ENCODE measurements at places on chromosomes 3 and 15. TPM values are rescaled to one million over a fixed set of nuclear protein-coding genes. Genes with fewer than 3 reads are reported as not detected.
A peak's percentile ranks its signal among the peaks of the same experiment; 100 is the strongest.

- no peak for DNase-seq
Observed at GRCh38 chr15:23439513-23439912, 7.5 kb downstream of the GOLGA6L2 start.

The CFAP20DC gene
- not detected for total RNA-seq

DNA sequence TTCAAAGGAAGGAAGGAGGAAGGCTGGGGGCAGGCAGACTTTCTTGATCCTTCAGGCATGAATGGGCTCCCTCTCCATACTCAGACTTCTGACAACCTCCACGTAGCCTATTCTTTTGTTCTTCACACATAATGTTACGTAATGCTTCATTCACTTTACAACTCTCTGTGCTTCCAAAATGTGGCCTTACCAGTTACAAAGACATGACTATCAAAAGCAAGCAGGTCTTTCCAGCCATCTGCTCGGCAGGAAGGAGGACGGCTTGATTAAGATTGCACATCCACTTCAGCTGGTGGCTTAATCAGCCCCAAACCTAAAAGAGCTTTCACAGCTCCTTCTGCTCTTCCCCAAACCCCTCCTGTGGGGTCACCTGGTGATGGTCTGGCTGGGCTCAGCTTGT lies 263.2 kb downstream of the XXYLT1 start:
- no peak for DNase-seq

The RAD51 gene
- 1.1 TPM for total RNA-seq

The SOX14 gene
- total RNA-seq, result not detected

DNA sequence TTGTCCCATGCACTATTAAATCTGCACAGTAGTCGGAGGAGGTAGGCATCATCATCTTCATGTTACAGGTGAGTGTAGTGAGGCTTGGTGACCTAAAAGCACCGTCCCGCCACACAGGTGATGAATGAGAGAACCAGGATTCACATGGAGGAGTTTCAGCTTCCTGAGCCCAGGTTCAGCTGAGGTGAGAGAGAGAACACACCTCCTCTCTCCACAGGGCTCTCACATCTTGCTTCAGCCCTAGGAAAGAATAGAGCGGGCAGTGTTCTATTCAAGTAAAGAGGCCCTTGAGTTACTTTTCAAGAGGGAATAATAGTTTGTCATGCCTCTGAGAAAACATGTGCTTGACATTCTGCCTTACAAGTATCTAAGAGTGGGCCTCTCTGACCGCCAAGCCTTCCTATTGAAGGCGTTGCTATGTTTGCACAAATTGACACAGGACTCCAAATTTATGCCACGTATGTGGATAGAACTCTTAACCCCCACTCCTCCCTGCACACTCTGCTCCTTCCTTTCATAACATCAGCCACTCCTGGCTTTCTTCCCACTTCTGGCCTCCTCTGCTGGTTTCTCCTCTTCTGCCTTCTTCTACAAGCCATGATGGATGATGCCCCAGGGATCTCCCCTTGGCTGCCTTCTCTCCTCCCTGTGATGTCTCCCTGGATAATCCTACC lies 138.3 kb upstream of the ABHD17C start:
- DNase-seq, result no peak

DNA sequence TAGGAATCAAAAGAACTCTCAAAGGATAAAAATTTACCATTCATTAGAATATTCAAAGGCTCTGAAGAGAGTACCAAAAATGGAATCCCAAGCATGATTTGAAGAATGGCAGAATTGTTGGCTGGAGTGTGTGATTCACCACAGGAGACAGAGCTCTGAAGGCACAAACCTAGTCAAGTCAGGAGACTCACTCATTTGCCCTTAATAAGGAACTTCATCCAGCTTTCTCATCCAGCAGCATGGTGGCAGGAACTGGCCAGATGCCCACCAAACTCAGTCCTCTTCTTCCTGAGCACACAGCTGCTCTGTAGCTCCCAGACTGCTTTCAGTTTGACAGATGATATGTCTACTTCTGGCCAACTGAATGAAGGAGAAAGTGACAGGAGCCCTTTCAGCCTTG lies 16.5 kb upstream of the HEG1 start:
- DNase-seq, result no peak

GRCh38 chr3:126852511-126852910 lies 130.4 kb upstream of the PLXNA1 start:
- DNase-seq, result no peak

DNA sequence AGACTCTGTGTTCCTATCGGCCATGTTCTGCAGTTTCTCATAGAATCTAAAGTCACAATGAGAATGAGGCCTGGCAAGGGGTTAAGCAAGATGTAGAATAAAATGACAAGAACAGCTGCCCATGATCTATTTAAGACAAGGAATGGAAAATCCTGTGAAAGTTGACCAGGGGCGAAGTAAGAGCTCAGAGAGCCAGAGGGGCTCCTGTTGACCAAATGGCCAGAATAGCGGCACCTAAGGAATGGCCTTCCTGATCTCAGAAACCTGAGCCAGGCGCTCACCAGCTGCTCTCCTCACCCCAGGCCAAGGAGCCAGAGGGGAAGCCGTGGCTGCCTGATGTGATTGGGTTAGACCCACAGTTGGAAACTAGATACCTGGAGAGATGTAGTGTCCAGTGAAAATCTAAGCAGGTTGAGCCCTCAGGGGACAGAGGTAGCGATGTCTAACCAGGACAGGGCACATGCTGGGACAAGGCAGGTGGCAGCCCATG lies 106.1 kb upstream of the NDN start:
- no peak for DNase-seq

The IL17RB gene
- total RNA-seq, result 36.5 TPM

GRCh38 chr3:10223676-10224639 lies 24.3 kb upstream of the TATDN2 start:
- peak; percentile 62 for DNase-seq

GRCh38 chr3:138775254-138775595 lies 59.5 kb downstream of the PIK3CB start:
- DNase-seq, result no peak
